ENCODE measurements at places on chromosomes 1 and 21. TPM values are rescaled to one million over a fixed set of nuclear protein-coding genes. Genes with fewer than 3 reads are reported as not detected.
A peak's percentile ranks its signal among the peaks of the same experiment; 100 is the strongest.

DNA sequence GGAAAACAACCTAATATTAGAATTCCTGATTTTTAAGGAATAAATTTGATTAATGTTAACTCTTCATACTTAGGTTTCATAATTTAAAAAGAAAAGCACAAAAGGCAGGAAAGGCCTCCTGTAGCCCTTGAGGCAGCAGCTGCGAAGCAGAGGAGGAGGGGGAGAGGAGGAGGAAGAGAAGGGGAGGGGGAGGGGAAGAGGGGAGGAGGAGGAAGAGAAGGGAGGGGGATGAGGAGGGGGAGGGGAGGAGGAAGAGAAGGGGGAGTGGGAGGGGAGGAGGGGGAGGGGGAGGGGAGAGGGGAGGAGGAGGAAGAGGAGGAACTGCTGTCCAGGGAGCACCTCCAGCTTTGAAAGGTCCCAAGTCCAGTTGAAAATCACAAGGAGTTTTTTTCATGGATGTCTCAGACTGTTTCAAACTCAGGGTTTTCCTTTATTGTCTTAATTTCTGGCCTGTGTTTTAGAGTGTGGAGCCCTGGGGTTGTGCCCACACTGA lies 35.1 kb upstream of the DIP2A start:
- H3K4me3 ChIP-seq, result no peak overlapping the region
- no peaks in the 10 kb centered on the region for H3K27me3 ChIP-seq
- H3K36me3 ChIP-seq, result no peaks in the 10 kb centered on the region
- H3K4me1 ChIP-seq, result no peaks in the 10 kb centered on the region

- peak overlapping the region; percentile 94 for H3K27ac ChIP-seq
- H3K4me3 ChIP-seq, result no peak overlapping the region
- peaks cover 53% of the 10 kb centered on the region for H3K4me1 ChIP-seq
- H3K27me3 ChIP-seq, result no peaks in the 10 kb centered on the region
These were observed 52.2 kb upstream of the TARBP1 start for GRCh38 chr1:234531151-234531635.

GRCh38 chr1:199172171-199173124 lies 533.6 kb downstream of the PTPRC start:
- H3K27me3 ChIP-seq, result no peaks in the 10 kb centered on the region
- no peak overlapping the region for H3K4me3 ChIP-seq
- no peak overlapping the region for H3K27ac ChIP-seq
- DNase-seq, result no peak
- no peaks in the 10 kb centered on the region for H3K36me3 ChIP-seq
- no peaks in the 10 kb centered on the region for H3K4me1 ChIP-seq

- no peak overlapping the region for H3K4me3 ChIP-seq
- H3K36me3 ChIP-seq, result no peaks in the 10 kb centered on the region
- no peak for DNase-seq
- no peaks in the 10 kb centered on the region for H3K4me1 ChIP-seq
- H3K27ac ChIP-seq, result no peak overlapping the region
These were observed 67.0 kb downstream of the LMX1A start for GRCh38 chr1:165289556-165289955.

Gene IFI44
- 42.3 TPM for total RNA-seq
